ENCODE measurements at places on chromosomes 16 and 17. TPM values are rescaled to one million over a fixed set of nuclear protein-coding genes. Genes with fewer than 3 reads are reported as not detected.

DNA sequence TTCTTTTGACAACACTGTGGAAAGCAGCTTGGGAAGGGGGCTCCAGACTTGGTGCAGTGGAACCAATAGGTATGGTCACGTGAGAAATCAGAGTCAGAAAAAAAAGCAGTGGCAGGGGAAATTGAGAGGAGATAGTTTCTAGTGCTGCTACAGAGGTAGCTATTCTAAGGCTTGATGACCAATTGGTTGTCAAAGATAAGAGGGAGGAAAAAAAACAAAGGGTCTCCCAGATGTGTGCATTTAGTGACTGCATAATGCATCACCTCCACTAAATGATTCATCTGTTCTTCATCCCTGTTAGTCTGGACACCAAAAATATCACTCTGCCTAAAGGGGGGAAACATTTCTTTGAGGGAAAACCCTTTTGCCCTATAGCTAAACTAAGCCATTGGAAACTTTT is 56.5 kb downstream of the PIGL start:
- DNase-seq: no peak

SOST gene
- total RNA-seq: not detected

ZNF778 gene
- total RNA-seq: 20.0 TPM

LRRC36 gene
- total RNA-seq: not detected

SLFN14 gene
- total RNA-seq: not detected

GRCh38 chr17:44331249-44331760 is 6.7 kb upstream of the SLC25A39 start:
- DNase-seq: peak; percentile 90

- DNase-seq: peak; percentile 9
Observed at GRCh38 chr16:73143576-73144422, 95.9 kb upstream of the ZFHX3 start.

GRCh38 chr16:69217433-69217832 is 30.5 kb downstream of the SNTB2 start:
- no peak for DNase-seq

CDRT15 gene
- not detected for total RNA-seq

GRCh38 chr16:1845985-1846384 is 19.0 kb downstream of the FAHD1 start:
- no peak for DNase-seq

SLFN13 gene
- 0.37 TPM for total RNA-seq

- DNase-seq: no peak
Observed at GRCh38 chr16:1639282-1639681, 27.1 kb downstream of the CRAMP1 start.

- no peak for DNase-seq
Observed at GRCh38 chr17:8913091-8913490, 45.6 kb upstream of the PIK3R6 start.

DNA sequence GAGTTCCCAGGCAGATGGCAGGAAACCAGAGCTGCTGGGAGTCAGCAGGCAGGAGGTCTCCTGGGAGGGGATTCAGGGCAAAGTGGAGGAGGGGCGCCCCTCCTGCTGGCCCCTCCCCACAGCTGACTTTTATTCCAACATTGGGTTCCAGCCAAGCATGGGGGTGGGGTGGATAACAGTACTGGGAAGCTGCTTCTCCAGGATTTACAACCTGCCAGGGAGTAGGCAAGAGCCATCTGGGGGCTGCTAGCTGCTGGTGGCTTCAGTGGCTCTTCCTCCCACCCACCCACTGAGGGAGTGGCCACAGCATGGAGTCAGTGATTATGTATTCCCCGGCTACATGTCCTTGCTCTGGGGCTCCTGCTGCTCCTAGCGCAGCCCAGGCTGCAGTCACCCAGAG is 36.8 kb downstream of the TMEM132E start:
- DNase-seq: no peak
